Uterus (tissue), 4 donors: ENCODE measurements at places on chromosomes 7 and 10. TPM values are rescaled to one million over a fixed set of nuclear protein-coding genes. Genes with fewer than 3 reads are reported as not detected.

The KDM7A gene
- total RNA-seq: 13.0 TPM

The ZNF365 gene
- total RNA-seq: 1.3 TPM

The LCOR gene
- 7.7 TPM for total RNA-seq

- no peak for DNase-seq
- no peaks in the 10 kb centered on the region for H3K36me3 ChIP-seq
- no peak overlapping the region for H3K27ac ChIP-seq
- H3K4me1 ChIP-seq: no peaks in the 10 kb centered on the region
- peaks cover 23% of the 10 kb centered on the region for H3K27me3 ChIP-seq
Measured at GRCh38 chr7:155533120-155533826, 13.1 kb downstream of the CNPY1 start.

DNA sequence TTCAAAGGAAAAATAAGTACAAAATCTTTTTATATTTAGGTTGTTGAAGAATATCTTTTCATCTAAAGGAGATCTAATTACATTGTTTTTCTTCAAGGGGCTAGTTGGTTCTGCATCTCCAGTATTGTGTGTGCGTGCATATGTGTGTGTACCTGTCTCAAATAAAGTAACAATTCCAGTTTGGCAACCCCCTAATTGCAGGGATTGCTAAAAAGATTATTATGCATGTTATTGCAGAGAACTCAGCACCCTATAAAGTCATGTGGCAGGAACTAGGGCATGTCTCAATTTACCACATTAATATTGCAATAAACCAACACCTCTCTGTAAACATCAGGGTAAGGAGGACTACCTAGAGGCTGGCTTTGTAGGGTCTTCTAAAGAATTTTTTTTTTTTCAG is 37.0 kb downstream of the MRPS33 start:
- H3K36me3 ChIP-seq: no peaks in the 10 kb centered on the region
- H3K27me3 ChIP-seq: no peaks in the 10 kb centered on the region
- H3K4me3 ChIP-seq: no peak overlapping the region
- H3K27ac ChIP-seq: no peak overlapping the region
- no peak for DNase-seq
- no peaks in the 10 kb centered on the region for H3K4me1 ChIP-seq

DNA sequence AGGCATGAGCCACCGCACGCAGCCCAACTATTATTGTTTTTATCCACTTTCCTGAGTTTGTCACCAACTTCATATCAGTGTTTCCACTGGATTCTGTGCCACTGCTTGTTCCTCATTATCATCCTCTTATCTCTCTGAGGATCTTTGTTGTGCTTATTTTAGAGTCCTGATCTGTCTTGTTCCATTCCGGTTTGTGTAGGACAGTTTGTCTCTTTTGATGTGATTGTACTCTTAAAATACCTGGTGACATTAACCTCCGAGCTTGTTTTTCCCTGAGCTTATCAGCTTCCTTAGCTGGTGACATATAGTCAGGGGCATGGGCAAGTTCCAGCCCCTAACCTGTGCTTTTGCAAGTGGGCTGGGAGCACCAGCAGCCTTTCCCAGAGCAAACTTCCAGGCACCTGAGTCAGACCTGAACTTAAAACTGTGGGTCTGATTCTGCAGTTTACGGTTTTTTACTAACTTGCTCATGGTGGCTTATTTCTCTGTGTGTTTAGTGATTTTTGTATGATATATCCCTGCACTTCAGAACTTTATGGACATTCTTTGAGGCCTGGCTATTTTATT is 23.1 kb upstream of the FMC1 start:
- no peaks in the 10 kb centered on the region for H3K36me3 ChIP-seq
- H3K4me1 ChIP-seq: no peaks in the 10 kb centered on the region

DNA sequence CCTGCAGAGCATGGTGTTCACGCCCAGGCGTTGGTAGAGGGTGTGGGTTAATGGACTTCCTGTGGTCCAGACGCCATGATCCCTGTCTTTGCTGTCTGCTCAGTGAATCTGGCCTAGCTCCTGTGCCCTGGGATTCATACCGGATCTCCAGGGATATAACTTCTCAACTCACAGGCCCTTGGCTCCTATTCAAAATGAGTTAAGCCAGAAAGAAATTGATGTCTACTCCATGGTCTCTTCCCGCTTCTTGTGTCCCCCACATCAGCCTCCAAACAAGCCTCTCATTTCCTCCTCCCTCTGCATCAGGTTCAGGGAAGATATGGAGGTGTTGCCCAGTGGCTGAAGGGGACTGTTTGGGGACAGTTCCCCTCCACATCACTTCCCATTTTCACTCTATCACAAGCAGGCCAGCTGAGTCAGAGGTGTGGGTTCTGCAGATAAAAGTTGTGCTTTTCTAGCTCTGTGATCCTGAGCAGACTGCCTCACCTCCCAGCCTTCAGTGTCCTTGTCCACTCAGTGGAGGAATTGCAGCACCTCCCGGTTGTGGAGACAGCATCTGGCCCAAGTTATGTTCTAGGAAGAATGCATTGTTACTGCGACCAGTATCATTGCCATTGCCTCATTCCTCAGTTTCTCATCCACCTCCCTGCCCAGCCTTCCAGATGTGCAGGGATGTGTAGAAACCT is 22.5 kb downstream of the AKR1E2 start:
- no peak overlapping the region for H3K4me3 ChIP-seq
- H3K27ac ChIP-seq: no peak overlapping the region
- no peaks in the 10 kb centered on the region for H3K36me3 ChIP-seq

- no peaks in the 10 kb centered on the region for H3K27me3 ChIP-seq
- no peak overlapping the region for H3K27ac ChIP-seq
- H3K4me1 ChIP-seq: no peaks in the 10 kb centered on the region
- H3K36me3 ChIP-seq: no peaks in the 10 kb centered on the region
Measured at GRCh38 chr10:7853890-7854289, 35.6 kb downstream of the TAF3 start.

GRCh38 chr7:74233655-74234285 is 20.4 kb downstream of the RFC2 start:
- H3K4me1 ChIP-seq: no peaks in the 10 kb centered on the region
- H3K4me3 ChIP-seq: no peak overlapping the region
- H3K27ac ChIP-seq: no peak overlapping the region
- H3K36me3 ChIP-seq: no peaks in the 10 kb centered on the region
- no peaks in the 10 kb centered on the region for H3K27me3 ChIP-seq

DNA sequence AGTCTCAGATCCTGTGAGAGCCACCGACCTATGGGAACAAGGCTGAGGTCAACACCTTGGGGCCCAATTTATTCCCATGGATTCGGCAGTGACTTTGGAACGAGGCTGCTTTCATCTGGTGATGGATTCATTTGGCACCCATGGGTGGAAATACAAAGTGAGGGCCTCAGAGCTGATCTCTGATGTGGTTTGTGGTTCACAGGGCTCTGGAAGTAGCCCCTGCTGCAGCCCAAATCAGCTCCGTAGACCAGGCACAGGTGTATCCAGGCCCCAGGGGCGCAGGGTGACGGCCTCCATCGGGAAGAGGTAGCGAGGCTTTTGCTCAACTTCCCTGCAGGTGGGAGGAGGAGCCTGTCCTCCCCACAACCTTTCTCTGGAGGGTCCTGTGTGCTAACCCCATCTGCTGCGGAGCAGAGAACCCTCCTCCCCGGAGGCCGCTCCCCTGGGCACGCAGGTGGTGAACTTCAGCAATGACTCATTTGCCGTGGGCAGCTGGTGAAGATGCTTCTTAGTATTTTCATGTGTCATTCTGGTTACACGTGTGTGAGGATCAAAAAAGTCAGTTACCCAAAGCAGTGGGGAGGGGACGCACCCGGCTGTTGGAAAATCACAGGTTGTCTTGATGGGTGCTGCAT is 7.5 kb upstream of the JAKMIP3 start:
- no peak for DNase-seq
- no peak overlapping the region for H3K4me3 ChIP-seq
- H3K4me1 ChIP-seq: no peaks in the 10 kb centered on the region
- H3K36me3 ChIP-seq: no peaks in the 10 kb centered on the region

DNA sequence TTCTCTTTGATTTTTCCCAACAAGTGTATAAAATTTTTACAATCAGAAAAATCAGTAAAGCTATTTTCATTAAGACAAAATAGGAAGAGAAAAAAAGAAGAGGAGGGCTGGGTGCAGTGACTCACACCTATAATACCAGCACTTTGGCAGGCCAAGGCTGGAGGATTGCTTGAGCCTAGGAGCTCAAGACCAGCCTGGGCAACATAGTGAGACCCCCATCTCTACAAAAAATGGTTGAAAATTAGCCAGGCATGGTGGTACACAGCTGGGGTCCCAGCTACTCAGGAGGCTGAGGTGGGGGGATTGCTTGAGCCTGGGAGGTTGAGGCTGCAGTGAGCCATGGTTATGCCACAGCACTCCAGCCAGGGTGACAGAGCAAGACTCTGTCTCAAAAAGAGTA is 172.3 kb downstream of the AKR1D1 start:
- H3K27ac ChIP-seq: no peak overlapping the region
- no peak overlapping the region for H3K4me3 ChIP-seq
- H3K36me3 ChIP-seq: no peaks in the 10 kb centered on the region
- DNase-seq: no peak
- H3K4me1 ChIP-seq: no peaks in the 10 kb centered on the region
- H3K27me3 ChIP-seq: no peaks in the 10 kb centered on the region

DNA sequence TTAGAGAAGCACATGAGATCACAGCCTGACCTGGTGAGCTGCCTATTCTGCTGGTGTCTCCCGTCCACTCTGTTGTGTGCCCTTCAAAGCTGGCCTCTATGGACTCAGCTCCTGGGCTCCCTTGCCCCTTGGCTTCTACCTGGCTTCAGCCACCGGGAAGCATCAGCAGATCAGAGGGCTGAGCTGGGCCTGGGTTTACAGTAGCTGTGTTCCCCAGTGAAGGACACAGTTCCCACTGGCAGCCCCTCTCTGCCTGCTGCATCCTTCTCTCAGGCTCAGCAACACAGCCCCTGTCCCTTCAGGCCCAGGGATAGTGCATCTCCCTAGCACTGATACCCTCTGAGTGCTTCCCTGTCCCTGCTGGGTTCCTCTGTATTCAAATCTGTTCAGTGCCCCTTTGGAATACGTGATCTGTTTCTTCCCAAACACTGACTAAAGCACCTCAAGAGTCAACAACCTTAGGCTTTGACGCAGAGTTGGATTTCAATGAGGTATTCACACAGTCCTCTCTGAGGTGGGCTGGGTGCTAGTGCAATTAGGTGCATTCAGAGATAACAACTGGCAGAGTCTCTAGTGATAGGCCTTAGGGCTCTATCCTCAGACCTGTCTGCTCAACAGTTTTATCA is 109.8 kb downstream of the GRID1 start:
- no peaks in the 10 kb centered on the region for H3K4me1 ChIP-seq
- no peak for DNase-seq
- no peaks in the 10 kb centered on the region for H3K27me3 ChIP-seq

DNA sequence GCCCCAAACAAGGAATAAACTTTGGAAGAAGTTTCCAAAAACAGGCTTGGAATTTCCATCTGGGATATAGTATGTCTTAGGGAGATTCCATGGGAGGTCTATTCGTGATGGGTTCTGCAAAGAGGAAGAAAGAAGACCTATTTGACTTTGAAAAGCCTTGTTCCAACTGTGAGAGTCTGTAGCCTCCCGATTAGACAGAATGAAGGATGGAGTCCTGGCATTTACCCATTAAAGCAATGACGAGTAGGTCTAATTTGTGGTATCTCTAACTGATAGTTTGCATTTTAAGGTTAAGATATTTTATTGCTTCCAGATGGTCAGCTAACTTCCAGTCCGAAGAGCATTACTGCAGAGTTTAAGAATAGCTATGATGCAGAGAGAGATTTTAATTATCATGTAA is 19.5 kb upstream of the GALNT17 start:
- no peaks in the 10 kb centered on the region for H3K4me1 ChIP-seq
- no peaks in the 10 kb centered on the region for H3K27me3 ChIP-seq
- no peak for DNase-seq
- no peaks in the 10 kb centered on the region for H3K36me3 ChIP-seq
- H3K4me3 ChIP-seq: no peak overlapping the region
- H3K27ac ChIP-seq: no peak overlapping the region

DNA sequence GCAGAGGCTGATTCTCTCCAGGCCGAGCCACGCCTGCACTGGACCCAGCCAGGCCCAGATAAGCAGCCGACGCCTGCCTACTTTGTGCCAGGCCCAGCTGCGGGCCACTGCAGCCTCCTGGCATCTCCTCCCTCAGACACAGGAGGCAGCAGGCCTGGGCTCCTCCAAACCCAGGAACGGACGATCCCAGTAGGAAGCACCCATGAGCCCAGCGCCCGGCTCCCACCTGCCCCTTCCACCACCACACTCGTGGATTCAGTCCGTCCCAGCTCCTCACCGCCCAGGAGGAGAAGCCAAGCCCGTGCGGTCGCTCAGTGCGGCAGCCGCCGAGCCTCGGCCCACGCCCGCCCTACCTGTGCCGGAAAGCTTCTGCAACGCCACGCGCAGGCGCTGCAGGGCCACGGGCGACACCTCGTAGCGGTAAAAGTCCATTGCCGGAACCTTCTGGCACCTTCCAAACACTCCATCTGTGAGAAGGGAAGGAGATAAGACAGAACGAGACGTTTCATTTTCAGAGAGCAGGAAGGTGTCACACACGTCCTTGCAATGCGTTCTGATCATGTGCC is 271.1 kb downstream of the PTPRN2 start:
- no peak overlapping the region for H3K27ac ChIP-seq
- no peak overlapping the region for H3K4me3 ChIP-seq
- H3K4me1 ChIP-seq: no peaks in the 10 kb centered on the region
- no peaks in the 10 kb centered on the region for H3K27me3 ChIP-seq

DNA sequence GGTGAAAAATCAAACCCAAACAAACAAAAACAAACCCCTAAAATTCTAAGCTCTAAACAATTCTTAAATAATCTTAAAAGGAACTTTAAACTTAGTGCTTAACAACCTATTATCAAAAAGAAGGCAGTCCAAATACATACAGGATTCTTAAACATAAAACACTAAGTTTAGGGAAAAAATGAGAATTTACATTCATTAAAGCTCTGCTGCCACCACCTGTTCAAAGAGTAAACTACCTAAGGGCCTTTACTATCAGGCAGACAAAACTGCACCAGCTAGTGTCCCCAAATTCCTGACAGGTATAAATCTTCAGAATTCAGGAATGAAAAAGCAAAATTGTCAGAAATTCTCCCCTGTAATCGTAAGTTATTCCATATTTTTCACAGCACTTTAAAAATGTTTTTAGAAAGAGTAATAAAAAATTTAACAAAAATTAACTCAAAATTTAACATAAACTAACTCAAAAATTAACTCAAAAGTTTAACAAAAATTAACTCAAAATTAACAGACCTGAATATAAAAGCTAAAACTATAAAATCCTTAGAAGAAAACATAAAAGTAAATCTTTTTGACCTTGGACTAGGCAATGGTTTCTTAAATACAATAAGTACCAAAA is 55.1 kb downstream of the PDZD8 start:
- no peaks in the 10 kb centered on the region for H3K4me1 ChIP-seq
- no peak overlapping the region for H3K27ac ChIP-seq
- H3K27me3 ChIP-seq: no peaks in the 10 kb centered on the region
- no peak overlapping the region for H3K4me3 ChIP-seq
